Urinary bladder (tissue), 4 donors: ENCODE measurements at places on chromosomes 3 and 15.

DNA sequence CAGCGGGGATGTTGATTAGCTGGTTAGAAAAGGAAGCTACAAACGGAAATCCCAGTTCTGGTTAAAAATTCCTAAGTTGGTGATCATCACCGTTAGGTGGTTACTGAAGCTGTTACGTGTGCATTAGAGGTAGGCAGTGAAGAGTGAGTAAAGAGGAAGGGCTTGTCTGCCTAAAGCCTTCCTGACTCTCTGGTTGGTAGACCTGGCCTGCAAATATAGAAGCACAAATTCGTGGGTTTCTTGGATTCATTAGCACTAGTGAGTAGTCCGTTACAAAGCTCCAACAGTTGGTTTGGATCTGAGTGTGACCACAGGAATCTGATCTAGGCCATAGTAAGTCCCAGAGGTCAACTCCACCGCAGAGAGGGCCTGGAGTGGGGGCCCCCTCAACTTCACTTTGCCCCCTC lies 174.0 kb upstream of the TP63 start:
- DNase-seq, result no peak

DNA sequence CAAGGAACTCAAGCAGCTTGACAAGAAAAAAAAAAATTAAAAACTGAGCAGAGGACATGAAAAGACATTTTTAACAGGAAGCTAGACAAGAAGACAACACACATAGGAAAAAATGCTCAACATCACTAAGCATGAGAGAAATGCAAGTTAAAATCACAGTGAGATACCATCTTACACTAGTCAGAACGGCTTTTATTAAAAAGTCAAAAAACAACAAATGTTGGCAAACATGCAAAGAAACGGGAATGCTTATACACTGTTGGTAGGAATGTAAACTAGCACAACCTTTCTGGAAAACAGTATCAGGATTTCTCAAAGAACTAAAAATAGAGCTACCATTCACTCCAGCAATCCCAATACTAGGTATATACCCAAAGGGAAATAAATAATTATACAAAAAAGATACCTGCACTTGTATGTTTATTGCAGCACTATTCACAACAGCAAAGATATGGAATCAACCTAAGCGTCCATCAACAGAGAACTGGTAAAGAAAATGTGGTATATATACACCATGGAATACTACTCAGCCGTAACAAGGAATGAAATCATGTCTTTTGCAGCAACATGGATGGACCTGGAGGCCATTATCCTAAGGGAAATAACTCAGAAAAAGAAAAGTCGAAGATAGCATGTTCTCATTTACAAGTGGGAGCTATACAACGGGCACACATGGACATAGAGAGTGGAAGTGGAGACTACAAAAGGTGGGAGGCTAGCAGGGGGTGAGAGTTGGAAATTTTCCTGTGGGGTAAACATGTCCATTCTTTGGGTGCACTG lies 5.2 kb downstream of the GOLIM4 start:
- no peak for DNase-seq

DNA sequence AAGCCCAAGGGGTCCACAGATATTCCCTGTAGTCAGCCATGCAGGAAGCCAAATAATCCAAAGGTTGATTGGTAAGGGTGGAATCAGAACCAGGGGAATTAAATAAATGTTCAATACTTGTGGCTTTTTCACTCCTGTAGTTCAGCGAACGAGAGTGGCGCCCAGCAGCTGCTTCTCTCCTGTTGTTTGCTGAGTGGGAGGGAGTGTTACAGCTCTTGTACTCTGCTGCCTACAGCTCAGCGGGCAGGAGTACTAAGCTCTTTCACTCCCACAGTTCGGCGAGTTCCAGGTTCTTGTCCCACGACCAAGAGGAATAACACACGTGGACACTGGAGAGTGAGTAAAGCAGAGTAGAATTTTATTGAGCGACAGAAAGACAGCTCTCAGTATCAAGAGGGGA lies 105.9 kb downstream of the MOBP start:
- no peak for DNase-seq

GRCh38 chr3:36824443-36824842 lies 60.1 kb upstream of the DCLK3 start:
- no peak for DNase-seq

GRCh38 chr3:171646357-171647133 lies 163.7 kb downstream of the PLD1 start:
- DNase-seq, result peak; percentile 28

- DNase-seq, result no peak
These were observed 3.7 kb upstream of the WDR82 start for GRCh38 chr3:52281981-52282801.

DNA sequence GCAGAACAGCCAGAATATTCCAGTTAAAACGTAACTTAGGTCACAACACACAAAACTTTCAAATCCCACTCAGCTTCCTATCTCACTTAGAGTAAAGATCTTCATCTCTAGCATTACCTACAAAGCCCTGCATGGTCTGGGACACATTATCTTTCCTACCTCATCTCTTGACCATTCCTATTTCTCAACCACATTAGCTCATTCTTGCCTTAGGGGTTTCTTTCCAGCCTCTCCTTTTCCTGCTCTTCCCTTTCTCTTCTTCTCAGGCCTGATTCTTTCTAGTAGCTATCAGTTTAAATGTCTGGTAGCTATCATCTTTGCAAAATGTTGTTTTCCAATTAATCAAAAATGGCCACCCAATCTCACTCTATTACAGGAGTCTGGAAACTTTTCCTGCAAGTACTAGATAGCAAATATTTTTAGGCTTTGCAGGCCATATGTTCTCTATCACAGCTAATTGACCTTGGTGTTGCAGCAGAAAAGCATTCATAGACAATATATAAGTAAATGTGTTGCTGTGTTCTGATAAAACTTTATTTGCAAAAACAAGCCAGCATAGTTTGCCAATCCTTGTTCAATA lies 15.1 kb upstream of the CBLB start:
- DNase-seq, result no peak

DNA sequence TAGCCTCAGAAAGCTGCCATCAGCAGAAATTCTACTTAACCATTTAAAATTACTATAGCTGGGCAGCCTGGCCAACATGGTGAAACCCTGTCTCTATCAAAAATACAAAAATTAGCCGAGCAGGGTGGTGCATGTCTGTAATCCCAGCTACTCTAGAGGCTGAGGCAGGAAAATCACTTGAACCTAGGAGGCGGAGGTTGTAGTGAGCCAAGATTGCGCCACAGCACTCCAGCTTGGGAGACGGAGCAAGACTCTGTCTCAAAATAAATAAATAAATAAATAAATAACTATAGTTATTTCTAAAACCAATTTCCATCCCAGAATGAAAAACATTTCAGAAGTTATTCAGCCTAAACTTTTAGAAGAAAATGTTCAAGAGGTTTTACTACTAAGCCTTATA lies 25.1 kb downstream of the LRRFIP2 start:
- no peak for DNase-seq

DNA sequence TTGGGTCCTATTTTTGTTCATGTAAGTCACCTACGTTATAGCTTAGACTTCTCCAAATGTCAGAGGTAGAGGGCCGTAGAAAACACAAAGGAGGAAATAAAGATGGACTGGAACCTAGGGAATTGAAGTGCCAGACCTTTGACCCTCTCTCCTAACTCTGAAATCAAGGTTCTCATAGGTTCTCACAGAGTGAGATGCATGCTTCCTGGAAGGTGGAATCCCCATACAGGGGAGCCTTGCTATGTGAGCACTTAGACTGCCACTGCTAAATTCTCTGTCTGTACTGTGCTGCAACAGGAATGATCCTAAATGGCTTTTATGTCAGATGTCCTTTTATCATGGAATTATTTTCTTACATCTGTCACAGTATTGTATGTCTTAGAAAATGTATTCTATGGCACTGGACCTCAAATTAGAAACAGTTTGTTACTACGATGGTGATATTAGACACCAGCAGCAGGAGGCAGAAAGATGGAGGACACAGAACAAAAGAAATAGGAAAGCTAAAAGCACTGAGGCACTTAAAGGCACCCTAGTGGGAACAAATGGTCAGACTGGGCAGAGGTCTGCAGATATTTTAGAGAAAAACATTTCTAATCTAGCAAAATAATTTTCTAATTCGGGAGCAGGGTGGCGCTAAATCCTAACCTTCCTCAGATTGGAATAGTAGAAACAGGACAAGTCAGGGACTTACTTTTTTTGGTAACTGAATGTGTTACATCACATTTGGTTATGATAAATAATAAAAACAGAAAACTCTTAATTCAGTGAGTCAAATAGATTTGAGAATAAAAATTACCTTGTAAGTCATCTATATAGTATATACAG lies 60.2 kb upstream of the CDAN1 start:
- DNase-seq, result no peak

DNA sequence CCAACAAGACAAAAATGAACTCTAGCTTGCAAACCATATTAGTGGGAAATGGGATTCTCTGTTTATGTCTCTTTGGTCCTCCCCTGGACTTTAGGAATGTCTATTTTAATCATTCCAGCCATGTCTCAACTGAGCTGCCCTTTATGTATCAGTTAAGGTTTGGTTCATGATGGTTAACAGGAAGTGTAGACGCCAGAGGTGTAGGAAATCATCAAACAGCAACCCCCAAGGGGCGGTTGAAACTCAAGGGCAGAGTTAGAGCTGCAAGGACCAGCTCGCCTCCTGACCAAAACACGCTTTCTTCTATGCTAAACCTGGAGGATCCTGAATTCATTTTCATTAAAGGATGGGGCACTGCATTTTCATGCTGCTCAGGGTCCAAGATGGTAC lies 53.7 kb upstream of the HEG1 start:
- DNase-seq, result no peak

DNA sequence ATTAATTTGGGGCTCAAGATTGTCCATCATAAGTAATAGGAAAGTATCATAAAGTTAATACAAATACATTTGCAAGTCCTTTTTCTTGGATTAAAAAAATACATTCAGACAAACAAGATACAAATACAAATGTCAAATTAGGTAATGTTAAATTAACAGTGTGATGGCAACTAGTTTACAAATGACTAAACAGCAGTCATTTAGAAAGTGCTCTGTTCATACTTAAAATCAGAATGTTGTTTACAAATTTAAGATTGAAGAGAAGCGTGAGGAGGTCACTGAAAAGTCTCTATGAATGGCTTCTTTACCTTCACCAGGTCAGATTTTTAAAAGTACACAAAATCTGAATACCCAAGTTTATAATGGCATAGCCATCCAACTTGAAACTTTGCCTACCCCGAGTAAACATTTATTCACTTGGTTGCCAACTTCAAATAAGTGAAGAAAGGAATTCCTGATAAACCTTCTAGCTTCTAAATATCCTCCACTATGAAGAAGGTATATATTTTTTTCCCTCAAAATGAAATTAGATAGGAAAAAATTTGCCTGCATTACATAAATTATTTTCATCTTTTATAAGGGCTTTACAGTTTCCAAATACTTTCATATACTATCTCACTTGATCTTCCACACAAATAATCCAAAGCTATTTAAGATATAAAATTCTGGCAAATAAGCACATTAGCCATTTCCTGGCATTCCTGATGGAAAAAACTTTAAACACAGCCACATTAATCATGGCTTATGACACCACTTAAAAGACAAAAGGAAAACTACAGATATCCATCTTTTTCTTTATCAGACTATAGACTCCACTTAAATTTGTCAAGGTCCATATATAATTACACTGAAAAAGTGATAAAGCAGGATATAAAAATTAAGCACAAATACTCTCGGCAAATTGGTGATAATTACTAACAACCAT lies 11.5 kb upstream of the NEK10 start:
- DNase-seq, result no peak

DNA sequence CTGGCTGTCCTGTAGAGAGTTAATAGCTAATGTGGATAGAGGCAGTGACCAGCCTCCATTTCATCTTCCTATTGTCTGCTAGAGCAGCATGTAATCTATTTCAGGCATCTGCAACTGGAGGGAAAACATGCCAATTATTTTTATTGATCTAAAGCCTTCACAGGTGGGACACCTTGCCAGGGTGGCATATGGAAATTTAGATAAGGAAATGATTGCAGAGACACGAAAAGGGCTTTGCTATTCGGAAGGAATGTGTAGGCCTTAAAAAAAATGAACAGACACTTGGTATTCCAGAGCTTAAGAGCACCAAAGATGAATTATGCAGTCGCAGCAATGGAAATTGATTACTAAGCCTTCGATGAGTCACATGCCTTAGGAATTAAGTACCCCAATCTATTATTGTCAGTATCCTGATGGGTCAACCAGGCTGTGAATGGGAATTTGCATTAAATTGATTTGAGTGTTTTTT lies 454.7 kb downstream of the SQOR start:
- DNase-seq, result no peak

GRCh38 chr15:60208709-60209108 lies 189.1 kb downstream of the ANXA2 start:
- no peak for DNase-seq

DNA sequence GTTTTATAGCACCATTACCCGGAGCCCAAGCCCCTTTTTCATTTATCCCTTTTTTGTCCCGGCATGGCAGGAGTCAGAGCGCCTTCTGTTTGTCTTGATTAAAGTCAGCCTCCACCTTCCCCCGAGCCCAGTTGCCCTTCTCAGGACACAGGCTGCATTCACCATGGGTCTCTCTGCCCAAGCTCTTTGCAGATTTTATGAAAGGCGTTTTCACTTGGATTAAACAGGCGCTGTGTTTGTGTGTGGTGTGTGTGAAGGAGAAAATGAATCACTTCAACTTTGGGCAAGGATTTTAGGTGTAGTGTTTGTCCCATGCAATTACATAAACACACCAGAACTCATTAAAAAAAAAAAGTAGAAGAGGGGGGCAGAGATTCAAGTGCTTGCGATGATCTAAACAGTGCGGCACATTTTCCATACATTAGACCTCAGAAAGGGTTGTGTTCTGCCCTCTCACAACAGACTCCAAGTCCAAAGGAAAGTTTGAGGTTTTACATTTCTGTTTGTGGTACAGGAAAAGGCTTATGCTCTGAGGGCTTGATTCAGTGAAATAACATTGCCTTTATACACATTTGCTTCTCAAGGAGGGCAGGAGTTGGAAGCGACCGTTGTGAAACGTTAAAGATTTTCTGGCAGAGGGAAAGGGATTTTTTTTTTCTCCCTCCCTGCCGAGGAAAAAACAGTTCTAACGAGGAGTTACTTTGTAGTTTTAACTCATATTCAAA lies 14.5 kb upstream of the IL16 start:
- no peak for DNase-seq

DNA sequence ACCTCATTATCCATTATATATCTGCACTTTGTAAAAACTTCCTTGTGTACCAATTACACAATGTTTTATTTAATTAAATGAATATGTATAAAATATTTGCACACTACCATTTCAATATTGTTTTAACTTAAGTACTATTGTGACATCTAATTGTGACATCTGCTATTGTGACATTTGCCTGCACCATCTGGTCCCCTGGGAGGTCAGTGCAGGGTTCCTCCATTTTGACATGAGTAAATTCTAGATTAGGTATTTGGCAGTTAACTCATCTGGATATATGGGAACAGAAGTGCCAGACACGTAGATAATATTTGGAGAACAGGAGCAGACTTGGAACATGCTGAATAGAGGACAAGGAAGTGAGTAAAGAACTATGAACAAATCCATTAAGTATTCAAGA lies 332.1 kb downstream of the VGLL3 start:
- DNase-seq, result no peak

GRCh38 chr3:159861369-159861987 lies 127.2 kb upstream of the IL12A start:
- no peak for DNase-seq

- DNase-seq, result no peak
These were observed 361.2 kb downstream of the MAGI1 start for GRCh38 chr3:65677486-65678010.
